ENCODE measurements at places on chromosomes 2 and 18. TPM values are rescaled to one million over a fixed set of nuclear protein-coding genes. Genes with fewer than 3 reads are reported as not detected.

The PDK1 gene
- total RNA-seq: 22.5 TPM

- DNase-seq: no peak
Measured at GRCh38 chr2:136874258-136874657, 108.9 kb downstream of the THSD7B start.

GRCh38 chr18:3931013-3931315 is 481.0 kb downstream of the TGIF1 start:
- no peak for DNase-seq

The CXCR1 gene
- total RNA-seq: not detected

DNA sequence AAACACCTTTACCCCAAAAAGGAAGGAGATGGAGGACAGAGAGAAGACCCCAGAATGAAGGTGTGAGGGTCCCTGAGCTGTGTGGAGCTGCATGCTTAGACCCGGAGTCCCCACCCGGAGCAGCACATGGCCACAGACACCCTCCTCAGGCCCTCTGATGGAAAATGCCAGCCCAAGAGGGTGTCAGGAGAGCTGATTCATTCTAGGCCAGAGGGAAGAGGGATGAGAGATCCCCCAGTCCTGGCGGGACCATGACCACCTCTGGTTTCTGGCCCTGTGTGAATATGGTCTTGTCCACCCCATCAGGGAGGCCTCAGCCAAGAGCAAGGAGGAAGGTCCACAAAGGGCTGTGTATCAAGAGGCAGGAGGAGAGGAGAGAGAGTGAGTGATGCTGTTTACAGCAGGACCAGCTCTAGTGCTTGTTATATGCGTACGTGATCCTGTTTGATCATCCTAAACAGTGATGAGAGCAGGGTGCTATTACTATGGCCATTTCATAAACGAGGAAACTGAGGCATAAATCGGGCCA is 186.6 kb upstream of the HAAO start:
- no peak for DNase-seq

DNA sequence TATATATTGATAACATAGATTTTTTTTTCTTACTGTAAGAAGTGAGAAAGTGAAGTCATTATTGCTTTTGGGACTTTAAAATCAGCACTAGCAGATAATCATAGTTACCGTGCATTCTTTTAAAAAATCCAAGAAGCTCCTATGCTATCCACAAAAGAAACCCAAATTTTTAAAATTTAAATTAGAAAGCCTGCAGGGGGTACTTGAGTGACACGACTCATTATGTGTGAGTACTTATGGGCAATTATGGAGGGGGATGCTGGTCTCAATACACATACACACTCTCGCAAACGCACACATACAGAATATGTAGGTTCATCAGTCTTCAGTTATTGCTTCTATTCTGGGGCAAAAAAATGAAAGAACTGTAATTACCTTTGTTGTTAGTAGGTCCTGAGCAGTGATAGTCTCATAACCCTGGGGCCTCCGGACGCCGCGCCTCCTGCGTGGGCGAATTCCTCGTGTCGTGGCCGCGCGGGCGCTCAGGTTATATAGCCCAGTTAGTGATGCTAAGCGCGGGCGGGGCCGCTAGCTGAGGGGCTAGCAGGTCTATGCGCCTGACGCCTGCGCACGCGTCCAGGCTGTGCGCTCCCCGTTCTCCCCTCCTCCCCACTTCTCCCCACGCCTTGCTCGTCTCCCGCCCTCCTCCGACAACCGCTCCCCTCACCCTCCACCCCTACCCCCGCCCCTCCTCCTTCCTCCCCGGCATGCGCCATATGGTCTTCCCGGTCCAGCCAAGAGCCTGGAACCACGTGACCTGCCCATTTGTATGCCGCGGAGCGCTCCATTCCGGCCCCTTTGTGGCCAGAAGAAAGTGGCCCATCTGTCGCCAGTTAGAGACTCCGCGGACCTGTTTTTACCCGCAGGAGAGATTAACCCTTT is at the start of gene NEUROD1:
NEUROD1 (minus strand) TSS at position 463 of the 882 bp plus-strand sequence. CDS start 1,657 bp downstream, outside the sequence.
- no peak for DNase-seq

- DNase-seq: no peak
Measured at GRCh38 chr2:118053681-118054080, 34.6 kb upstream of the INSIG2 start.

GRCh38 chr18:41206341-41206830 is 748.6 kb upstream of the PIK3C3 start:
- no peak for DNase-seq

DNA sequence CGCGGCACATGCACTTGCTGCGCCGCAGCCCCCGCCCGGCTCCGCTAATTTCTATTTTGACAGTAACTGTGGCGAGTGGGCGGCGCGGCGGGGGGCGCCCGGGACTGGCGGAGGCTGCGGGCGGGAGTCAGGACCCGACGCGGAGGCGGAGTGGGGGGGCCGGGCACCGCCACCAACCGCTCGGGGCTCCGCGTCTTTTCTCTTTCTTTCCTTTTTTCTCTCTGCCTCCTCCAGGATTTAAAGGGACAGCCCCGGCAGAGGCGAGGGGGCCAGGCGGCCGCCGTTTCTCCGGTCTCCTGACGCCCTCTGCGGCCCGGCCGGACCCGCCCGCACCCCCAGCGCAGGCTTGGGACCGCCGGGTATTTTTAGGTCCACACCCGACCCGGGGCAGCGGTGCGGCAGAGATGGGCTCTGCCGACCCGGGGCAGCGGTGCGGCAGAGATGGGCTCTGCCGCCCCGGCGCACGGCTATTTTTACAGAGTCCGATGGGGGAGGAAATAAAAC is 460 bp upstream of the ZBTB7C start:
- peak; percentile 31 for DNase-seq

DNA sequence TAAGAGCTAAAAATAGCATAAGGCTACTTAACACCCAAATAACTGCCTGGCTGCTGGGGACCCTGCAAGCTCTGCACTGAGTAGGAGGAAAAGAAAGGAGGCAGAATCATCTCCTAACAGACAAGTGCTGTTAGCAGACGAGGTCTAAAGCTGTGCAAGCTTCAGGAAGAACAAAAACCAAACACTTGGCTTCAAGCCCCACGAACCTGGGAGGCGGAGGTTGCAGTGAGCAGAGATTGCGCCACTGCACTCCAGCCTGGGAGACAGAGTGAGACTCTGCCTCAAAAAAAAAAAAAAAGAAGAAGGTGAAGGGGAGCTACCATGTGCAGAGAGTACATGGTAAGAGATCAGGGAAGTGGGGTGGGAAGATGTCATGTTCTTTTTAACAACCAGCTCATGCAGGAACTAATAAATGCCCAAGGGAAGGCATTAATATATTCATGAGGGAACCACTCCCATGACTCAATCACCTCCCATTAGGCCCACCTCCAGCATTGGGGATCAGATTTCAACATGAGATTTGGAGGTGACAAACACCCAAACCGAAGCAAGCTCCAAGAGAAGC is 28.8 kb upstream of the INO80C start:
- DNase-seq: no peak

GRCh38 chr2:100588071-100588786 is 25.4 kb downstream of the PDCL3 start:
- peak; percentile 21 for DNase-seq

- DNase-seq: no peak
Measured at GRCh38 chr2:140929849-140930248, 1201.0 kb downstream of the LRP1B start.

DNA sequence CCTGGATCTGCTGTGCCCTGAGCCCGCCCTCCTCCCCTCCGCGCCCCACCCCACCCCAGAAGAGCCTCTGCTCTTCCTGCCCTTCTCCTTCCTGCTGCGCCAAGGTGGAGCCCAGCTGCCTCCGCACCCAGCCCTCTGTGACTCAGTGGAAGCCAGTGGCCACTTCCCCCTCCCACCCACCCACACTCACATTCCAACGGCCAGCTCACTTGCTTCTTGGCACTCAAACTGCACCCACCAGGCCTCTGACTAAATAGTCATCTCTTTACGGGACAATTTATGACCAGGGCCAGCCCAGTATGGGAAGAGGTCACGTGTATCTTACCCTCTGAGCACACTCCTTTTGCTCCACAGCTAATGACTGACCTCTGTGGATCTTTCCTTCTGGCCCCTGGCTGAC is 150.4 kb upstream of the SLC1A4 start:
- DNase-seq: no peak

DNA sequence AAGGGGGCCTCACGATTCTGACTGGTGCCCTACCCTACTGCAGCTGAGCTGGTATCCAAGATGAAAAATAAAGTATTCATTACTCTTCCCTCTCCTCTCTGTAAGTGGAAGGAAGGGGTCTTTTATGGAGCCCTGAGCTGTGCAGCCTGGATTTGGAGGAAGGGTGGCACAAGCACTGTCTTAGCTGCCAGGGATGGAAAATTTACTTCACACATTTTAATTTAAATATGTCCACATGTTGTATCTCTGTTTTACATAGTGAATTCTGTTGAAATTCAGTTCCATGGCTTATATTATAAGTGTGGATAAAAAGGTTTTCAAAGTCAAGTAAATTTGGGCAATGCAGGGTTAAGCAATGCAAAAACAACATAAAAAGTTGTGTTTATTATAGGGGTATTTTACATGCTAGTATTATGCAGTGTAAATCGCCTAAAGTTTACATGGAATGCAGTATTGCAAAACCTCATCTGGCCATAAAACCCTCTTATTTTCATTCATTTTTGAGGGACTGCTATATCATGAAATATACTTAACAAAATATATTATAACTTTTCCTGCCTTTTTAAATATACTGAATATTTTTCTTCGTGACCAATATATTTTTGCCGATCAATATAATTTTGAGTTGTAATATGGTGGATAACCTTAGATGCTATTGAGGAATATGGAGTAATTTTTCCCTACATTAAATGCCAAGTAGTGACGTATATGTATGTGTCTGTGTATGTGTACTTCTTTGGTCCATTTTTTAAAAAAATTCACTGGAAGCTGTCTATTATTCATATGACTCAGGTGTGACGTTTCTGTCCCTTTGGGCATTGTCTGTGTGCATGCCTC is 333.9 kb upstream of the CYRIA start:
- DNase-seq: no peak

GRCh38 chr18:63175264-63175663 is 144.3 kb downstream of the BCL2 start:
- no peak for DNase-seq

DNA sequence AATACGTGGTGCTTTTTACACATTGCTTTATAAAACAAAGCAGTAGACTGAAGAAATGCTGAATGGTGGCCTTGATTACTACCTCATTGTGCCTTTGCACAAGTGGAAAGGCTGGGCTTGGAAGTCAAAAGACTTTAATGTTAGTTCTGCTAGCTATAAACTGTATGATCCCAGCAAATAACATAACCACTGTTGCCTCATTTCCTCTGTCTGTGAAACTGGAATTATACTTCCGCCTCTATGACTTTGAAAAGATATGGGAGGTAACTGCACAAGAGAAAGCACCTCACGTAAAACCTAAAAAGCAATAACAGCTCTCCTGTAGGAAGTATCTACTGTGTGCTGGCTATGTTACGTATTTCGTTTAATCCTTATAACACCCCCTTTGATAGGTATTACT is 43.4 kb upstream of the DSC1 start:
- DNase-seq: no peak

DNA sequence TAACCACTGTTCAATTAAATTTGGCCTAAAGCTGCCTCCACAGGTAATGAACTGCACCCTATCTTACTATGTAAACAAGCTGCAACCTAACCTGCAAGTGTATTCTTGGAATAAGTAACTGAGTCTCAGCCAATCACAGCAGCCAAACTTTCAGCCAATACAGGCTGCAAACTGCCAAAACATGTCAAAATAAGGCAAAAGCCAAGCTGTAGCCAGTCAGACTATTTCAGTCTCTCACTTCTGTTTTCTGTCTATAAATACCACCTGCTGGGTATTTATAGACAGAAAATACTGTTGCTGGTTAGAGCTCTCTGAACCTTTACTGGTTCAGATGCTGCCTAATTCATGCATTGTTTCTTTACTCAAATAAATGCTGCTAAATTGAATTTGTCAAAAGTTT is 14.3 kb downstream of the C2orf76 start:
- no peak for DNase-seq
